ENCODE measurements at places on chromosomes 1 and 21.

GRCh38 chr21:34734696-34735095, 65.9 kb downstream of the CLIC6 start:
- DNase-seq, result no peak

DNA sequence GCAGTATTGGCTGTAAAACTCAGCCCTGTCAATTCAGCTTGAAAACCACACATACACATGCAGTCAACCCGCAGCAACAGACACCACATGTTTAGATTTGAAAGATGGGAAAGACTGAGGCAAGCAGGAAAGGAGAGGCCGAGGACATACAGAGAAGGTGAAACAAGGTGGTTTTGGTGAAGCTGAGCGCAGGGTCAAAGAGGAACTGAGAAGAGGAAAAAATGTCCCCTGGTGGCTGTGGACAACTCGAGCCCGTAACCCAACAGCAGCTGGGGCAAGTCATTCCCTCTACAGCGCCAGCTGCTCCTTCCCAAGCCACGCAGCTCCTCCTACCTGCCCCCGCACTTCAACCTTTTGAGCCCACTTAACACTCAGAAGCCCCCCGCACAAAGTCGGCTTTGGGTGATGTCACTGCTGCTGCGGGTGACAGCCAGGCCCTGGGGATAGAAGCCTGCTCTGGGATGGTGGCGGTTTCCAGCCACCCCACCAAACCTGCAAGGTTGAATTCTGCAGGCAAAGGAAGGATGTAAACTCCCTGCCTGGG, 63.0 kb downstream of the KCNN3 start:
- DNase-seq, result no peak

DNA sequence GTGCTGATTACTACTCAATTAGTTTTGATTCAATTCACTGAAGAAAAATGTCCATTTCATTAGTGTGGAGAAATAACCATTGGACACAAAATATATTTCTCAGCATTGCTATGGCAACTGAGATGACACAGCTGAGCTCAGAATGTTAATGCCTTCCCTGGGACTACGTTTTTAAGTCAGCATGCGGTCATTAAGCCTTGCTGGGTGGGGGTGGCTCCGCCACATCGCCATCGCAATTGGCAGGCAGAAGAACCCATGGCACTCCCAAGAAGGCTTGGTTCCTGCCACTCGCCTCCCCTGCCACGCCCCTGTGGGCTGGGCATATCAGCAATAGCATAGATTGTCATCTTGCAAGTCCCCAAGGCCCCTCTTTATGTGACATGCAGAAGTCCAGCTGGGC, 256.7 kb upstream of the CAMK1G start:
- DNase-seq, result no peak

DNA sequence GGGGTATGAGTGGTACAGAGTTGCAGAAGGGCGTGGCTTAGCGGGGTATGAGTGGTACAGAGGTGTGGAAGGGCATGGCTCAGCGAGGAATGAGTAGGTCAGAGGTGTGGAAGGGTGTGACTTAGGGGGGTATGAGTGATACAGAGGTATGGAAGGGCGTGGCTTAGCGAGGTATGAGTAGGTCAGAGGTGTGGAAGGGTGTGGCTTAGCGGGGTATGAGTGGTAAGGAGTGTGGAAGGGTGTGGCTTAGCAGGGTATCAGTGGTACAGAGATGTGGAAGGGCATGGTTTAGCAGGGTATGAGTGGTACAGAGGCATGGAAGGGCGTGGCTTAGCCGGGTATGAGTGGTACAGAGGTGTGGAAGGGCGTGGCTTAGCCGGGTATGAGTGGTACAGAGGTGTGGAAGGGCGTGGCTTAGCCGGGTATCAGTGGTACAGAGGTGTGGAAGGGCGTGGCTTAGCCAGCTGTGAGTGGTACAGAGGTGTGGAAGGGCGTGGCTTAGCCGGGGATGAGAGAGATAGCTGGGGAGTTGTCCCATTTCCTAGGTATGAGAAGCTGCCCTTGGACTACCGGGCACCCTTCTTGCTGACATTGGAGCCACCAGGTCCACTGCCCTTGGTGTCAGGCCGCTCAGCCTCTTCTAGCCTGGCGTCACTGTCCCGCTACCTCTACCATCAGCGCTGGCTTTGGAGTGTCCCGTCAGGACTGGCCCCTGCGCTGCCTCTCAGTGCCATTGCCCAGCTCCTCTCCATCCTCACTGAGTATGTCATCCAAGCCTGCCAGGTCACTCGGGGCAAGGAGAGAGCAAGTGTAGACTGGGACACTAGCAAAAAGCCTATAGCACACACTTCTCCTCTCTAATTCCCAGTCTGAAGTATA, 29.8 kb downstream of the HYI start:
- DNase-seq, result no peak

- DNase-seq, result no peak
These were observed 102.7 kb downstream of the TENT5C start for GRCh38 chr1:117708323-117709248.

GRCh38 chr1:228029281-228029680, 22.5 kb downstream of the WNT3A start:
- no peak for DNase-seq

DNA sequence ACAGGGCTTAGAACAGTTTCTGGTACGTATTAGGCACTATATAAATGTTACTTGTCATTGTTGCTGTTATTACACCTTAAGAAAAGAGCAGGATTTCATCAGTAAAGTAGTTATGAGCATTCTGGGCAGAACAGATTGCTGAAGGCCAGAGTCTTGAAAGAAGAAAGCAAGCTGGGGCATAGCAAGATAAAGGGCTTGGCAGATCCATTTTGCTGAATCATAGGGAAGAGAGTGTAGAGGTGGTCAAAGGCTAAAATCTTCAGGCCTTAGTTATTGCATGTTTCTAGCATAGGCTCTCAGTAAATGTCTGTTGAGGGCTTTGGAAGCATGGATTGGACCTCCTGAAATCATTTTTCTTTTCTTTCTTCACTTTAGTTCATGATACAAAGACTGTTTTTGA, 67.5 kb downstream of the PLA2G4A start:
- no peak for DNase-seq

DNA sequence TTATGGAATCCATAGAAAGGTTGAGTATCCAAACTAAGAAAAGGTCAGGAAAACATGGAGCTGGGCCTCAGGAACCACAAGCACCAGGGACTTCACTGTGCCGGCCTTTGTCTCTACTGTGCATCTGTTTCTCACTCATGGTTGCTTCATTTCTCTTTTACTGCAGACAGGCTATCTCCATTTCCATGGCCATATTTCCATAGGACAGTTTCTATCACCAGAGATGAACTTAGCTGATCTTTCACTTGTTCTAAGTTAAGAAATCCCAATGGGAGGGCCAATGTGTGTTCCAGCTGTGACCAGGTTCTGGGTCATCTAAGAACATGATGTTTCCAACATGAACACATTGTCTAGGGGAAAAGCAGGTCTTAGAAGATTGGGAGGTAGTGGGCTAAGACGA, 43.7 kb upstream of the PPP2R5A start:
- DNase-seq, result no peak

DNA sequence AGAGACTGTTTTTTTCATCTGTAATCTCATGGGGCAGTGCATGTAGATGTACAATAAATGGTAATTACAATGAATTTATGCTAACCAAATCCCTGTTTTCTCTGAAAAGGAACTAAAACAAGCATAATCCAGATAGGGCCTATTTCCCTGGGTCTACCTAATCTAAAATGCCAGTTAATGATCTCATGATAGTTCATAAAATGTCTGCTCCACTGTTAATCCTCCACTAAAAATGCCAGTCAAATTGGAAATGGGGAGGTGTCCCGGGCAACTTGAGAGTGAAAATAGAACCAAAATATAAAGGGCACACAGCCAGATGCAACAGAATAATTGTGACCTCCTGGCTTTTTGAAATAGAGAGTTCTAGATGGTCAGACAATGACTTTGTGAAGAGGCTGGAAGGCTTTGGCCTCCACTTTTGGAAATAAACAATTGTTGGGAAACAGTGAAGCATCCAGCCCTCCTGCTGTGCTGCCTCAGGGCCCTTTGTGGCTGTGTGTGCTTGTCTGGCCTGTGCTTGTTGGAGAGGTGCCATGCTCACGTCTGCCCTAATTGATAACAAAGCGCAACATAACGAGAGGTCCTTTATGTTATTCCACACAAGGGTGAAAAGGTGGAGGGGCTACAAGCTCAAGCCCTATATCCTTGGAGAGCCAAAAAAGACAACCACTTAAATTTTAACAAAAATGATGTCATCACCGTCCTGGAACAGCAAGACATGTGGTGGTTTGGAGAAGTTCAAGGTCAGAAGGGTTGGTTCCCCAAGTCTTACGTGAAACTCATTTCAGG, 97.7 kb downstream of the ATP5PO start:
- no peak for DNase-seq

DNA sequence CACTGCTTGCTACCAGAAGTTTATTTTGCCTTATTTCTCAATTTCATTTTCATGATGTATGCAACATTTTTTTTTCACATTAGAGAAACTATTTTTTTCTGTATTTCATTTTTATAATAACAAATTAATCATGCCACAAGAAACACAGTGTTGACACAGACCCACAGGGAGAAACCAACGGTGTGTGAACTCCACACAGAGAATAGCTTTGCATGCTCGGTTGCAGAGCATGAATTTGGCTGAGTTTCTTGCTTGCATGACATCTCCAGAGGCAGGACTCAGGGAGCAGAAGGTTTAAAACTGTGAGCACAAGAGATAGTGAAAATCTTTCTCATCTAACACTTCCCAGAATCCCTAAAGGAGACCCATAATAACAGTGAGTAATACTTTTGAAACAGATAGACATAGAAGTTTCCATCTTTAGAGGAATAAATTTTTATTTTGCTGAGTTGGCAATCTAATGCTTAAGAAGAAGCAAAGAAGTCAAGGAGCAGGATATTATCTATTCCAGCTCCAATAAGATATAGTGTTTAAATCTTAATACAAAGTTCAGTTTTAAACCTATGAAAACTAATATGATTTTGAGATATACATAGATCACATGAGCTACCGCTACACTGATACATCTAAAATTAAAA, 890.9 kb downstream of the MRPL39 start:
- DNase-seq, result no peak

- no peak for DNase-seq
These were observed 10.8 kb downstream of the ZBTB8OS start for GRCh38 chr1:32639489-32640075.
